ENCODE measurements at places on chromosomes 3 and 15.
A peak's percentile ranks its signal among the peaks of the same experiment; 100 is the strongest.

- no peak for DNase-seq
Measured at GRCh38 chr3:34925851-34926250, 713.5 kb upstream of the ARPP21 start.

GRCh38 chr3:144774897-144775296 is 803.3 kb downstream of the DIPK2A start:
- DNase-seq = no peak

DNA sequence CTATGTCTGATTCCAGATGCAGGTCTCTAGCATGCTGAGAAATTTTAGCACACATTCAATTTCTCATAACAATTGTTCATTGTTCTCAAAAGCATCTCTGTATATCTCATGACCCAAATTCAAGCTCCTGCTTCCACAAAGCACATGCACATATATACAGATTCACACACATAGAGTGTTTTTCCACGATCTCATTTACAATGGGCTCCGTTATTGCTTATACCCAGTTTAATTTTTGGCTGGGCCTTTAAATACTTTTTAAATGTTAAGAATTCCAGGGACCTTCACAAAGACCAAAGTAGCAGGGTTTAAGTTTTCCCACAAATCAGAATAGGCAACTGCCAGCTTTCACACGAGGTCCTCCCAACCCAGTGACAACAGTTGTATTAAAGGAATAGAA is 333.5 kb upstream of the SEMA6D start:
- DNase-seq = no peak

- peak; percentile 45 for DNase-seq
Measured at GRCh38 chr15:85168642-85169173, 187.1 kb downstream of the PDE8A start.

- no peak for DNase-seq
Measured at GRCh38 chr3:133472242-133472641, 72.4 kb downstream of the BFSP2 start.

DNA sequence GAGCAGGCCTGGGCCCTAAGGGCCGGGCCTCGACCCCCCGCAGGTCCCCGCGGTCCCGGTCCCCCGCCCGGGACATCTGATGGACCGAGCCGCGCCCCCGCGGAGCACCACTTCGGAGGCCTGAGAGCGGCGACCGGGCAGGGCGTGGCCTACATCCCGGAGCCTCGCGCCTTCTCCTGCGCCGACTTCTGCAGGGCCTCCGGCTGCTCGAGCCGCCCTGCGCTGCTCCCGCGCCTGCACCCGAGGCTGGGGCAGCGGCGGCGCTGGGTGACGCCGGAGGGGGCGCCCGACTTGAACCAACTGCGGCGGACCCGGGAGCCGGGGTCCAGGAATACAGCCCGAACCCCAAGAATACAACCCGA is 14.9 kb upstream of the GP9 start:
- peak; percentile 68 for DNase-seq
